ENCODE measurements at places on chromosomes 2 and 18. TPM values are rescaled to one million over a fixed set of nuclear protein-coding genes. Genes with fewer than 3 reads are reported as not detected.

GRCh38 chr2:235961711-235962110 is 206.5 kb downstream of the GBX2 start:
- DNase-seq: no peak

DNA sequence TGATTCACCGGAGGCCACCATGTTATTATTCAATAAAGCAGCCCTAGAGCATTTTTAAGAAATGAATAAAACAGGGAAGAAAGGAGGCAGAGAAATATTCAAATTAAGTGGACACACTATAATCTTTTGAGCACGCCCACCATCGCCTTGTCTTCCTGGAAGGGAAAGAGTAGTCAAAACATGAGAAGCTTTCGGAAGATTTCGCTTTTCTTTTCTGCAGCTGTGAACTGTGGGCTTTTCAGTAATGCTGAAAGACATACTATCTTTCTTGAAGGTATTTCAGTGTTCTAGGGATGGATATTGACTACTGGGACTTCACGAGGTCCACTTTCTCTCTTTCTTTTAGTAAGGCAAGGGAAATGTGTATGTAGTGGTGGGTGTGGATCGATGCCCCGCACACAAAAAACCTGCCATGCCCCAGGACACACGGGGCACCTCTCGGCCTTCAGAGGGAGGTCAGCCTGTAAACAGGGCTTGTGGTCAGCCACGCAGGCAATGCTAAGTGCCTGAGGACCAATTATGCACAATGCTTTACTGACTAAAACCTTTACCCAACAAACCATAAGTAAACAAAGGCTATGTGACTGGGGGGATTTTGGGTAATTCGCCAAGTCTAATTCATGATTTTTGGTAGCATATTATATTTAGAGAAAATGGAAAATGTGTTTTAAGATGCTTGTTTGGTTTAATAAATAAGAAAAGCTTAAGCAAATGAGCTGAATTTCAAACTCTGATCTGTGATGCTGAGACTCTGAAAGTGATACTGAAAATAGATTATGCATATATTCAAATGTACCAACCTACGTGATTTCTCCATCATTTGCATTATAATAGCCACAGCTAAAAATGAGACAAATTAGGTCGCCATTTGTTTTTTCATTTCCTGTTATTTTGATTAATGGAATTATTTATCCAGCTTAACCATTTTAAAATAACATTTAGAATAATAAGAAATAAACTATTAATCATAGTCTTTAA is 130.5 kb downstream of the ZNF516 start:
- peak; percentile 46 for DNase-seq

DNA sequence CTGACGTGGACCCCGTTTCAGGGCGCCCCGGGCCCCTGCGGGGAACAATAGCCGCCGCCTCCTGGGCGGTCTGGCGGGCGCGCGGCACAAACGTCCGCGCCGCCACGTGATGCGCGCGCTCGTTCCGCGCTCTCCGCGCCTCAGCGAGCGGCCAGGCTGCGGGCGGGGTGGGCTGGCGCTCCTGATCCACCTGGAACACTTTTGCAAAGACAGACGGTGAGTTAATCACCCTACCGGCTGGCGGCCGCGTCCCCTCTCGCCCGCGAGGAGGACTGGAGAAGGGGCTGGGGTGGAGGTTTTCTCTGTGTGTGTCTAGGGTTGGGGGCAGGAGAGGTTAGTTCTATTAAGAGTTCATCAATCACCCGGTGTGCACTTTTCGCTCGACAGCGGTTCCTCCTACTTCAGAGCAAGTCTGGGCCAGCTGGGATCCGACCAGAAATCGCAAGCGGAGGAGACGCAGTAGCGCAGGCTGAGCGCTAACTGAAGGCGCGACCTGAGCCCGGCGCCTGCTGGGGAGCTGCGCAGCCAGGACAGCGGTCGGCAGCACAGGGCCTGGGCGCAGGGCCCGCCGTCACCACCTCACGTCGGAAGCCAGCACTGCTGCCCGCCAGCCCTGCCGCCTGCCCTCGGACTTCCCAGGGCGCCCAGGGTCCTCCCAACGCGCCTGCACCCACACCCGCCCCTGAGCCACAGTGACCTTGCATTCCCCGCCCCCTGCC is 10.3 kb upstream of the HOXD1 start:
- DNase-seq: no peak

GRCh38 chr2:74425523-74425922 is 4.0 kb downstream of the WDR54 start:
- no peak for DNase-seq

- no peak for DNase-seq
Measured at GRCh38 chr18:35451032-35451431, 46.7 kb downstream of the INO80C start.

DNA sequence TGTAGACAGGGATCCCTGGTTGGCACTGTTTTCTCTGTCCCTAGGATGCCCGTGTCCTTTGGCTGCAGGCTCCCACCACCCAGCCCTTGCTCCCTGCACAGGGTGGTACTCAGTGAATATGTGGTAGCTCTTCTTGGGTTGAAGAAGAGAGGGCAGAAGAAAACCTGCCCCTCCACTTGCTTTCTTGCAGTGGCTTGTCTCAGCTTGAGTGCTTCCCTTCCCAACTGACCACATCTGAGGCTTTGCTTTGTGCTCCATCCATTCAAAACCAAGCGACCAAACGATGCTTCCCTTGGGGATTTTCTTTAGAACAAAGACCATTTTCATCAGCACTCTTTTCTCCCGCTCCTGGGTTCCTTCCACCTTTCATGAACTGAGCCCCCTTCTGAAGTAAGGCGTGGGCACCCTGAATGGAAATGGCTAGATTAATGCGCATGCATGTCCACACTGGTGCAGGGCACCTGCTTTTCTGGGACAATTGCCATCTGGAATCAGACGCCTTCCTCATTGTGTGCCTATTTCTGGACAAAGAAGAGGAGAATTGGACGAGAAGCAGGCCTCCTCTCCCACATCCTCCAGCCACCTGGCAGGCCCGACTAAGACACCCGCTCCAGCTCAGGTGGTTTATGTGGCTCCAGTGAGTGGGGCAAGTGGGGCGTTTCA is 59.1 kb downstream of the ARL4C start:
- DNase-seq: no peak

DNA sequence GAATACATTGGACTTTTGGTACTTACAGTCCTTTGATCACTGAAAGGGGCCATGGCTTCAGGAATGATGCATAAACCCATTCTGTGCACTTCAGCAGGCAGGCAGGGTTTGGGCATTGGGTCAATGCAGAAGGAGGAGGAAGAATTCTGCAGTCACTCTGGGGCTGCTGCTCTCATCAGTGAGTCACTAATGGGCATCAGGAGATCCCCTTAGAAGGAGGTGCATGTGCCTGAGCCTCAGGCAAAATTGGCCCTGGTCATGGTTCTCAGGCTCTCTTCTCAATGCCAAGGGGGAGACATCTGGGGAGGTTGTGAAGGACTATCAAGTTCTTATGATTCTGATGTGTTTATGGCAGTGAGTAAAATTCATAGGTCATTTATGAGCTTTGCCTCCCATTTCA is 52.0 kb upstream of the TNP1 start:
- DNase-seq: no peak

DNA sequence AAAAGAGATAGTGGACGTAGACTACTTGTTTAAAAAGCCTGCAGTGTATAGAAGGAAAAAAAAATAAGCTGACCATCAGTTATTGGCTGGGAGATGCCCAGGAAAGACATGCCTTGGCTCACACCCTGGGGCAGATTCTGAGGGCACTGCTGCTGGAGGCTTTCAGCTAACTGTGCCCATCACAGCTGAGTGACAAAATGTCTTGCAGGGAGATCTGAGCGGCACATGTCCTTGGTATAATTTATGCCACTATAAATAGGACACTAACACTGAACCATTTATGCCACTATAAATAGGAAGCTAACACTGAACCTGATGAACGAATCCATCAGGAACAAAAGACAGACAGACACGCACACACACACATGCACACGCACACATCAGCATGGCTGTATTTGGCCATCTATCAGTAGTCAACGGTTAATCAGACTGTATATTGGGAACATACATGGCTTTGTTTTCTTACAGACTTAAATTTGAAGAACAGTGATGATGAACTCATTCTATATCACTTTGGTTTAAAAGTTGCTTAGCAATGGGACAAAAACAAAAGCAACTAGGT is 68.2 kb upstream of the NOSTRIN start:
- DNase-seq: no peak

Gene PCARE
- not detected for total RNA-seq

Gene GRP
- not detected for total RNA-seq

Gene SNTG2
- 1.0 TPM for total RNA-seq

Gene CTAGE1
- not detected for total RNA-seq
